ENCODE measurements at places on chromosomes 11 and 22.
A peak's percentile ranks its signal among the peaks of the same experiment; 100 is the strongest.

GRCh38 chr11:11843211-11843621 is 1.4 kb downstream of the USP47 start:
- peak; percentile 23 for DNase-seq

GRCh38 chr11:59967677-59968394 is 4.0 kb downstream of the OOSP4A start:
- DNase-seq = no peak

GRCh38 chr11:108237058-108237481 is 14.2 kb downstream of the ATM start:
- DNase-seq = no peak

DNA sequence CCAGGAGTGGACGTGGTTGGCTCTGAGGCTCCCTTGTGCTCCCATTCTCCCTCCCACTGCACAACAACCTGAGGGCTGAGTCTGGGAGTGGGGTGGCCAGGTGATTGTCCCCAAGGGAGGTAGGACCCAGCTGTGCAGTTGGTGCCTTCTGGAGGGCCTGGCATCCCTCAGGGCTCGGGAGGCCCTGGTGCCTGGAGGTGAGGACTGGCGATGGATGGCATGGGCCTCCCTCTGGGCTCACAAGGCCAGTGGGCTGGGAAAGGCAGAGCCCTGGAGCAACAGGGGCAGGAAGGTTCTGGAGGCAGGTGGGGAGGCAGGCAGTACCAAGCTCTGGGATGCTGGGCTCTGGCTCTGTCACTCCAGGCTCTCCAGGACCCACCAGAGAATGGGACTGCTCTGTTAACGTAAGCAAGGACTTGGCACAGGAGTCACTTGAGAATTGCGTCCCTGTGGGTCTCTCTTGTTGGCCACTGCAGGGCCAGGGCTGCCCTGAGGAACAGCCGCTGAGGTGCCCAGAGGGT is 114.2 kb downstream of the KCNQ1OT1 start:
- no peak for DNase-seq

DNA sequence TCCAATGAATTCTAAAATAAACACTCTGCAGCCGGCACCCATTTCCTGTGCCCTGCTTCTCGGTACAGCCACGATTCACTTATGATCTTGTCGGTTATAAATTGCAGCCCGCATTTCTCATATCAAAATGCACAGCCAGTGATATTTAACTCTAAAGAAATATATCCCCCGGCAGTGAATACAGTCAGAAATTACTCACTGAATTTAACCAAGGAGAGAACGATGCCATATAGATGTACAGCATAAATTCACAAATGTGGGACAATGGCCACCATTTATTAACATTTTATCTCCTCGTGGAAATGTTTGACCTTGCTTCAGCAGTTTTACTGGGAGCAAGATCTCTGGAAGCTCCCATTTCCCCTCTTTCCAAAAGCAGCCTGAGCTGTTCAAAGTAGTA is 1517.8 kb downstream of the BRD1 start:
- no peak for DNase-seq

GRCh38 chr11:119829402-119829801 is 100.4 kb upstream of the NECTIN1 start:
- no peak for DNase-seq

DNA sequence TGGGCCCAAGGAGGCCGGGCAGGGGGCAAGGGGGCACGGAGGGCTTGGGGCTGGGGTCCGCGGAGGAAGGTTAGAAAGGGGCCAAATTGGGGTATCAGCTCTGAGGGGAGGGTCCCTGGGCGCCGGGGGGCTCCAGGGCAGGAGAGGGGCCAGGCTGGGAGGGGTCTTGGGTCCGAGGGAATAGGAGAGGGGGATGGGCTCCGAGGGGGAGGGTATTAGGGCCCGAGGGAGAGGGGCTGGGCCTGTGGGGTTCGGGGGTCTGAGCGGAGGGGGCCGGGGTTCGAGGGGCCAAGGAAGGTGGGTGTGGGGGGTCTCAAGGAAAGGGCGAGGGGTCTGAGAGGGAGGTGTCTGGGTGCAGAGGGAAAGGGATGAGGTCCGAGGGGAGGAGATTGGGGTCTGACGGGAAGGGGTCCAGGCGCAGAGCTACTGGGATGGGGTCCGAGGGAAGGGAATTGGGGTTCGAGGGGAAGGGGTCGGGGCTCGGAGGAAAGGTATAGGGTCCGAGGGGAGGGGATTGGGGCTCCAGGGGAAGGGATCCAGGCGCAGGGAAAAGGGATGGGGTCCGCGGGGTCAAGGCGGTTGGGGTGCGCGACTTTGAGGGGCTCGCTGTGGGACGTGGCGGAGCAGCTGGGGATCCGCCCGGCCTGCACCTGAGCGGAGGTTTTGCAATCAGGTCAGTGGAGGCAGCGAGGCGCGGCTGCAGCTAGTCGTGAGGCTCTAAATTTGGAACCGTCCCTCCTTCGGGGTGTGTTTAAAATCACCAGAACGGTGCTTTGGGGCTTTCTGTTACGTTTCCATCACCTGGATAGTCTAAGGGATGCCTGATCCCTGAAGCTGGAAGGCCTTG is 728 bp downstream of the CTTN start:
- no peak for DNase-seq

DNA sequence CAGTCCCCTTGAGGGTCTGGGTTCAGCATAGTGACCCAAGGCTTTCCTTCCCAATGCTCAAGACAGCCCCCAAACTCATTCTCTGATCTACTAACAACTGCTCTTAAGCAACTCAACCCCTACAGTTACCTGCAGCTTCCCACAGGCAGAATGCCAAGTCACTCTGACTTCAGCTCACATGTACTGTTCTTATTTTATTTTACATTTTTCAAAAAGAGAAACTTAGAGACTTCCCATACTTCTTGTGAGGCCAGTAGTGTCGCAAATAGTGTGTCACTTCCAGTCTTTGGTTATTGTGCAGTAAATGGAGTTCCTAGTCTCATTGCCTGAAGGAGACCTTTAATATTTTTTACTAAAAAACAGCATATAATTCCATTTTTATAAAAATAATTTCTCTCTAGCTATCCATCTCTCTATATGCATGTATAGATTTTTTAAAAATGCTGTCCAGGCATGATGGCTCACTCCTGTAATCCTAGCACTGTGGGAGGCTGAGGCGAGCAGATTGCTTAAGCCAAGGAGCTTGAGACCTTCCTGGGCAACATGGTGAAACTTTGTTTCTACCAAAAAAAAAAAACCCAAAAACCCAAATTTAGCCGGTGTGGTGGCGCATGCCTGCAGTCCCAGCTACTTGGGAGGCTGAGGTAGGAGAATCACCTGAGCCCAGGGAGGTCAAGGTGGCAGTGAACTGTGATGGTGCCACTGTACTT is 41.8 kb downstream of the ENTHD1 start:
- DNase-seq = no peak

GRCh38 chr11:43278193-43278956 is 33.4 kb upstream of the API5 start:
- DNase-seq = no peak

DNA sequence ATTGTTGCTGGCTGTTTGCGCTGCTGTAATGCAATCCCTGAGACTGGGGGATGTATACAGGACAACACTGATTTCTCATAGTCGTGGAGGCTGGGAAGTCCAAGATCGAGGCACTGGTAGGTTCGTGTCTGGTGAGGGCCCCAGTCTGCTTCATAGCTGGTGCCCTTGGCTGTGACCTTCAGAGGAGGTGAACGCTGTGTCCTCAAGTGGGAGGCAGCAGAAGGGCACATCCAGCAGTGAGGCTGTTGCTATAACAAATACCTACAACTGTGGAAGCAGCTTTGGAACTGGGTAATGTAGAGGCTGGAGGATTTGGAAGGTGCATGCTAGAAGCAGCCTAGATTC is 21.3 kb downstream of the KRTAP5-5 start:
- DNase-seq = no peak

DNA sequence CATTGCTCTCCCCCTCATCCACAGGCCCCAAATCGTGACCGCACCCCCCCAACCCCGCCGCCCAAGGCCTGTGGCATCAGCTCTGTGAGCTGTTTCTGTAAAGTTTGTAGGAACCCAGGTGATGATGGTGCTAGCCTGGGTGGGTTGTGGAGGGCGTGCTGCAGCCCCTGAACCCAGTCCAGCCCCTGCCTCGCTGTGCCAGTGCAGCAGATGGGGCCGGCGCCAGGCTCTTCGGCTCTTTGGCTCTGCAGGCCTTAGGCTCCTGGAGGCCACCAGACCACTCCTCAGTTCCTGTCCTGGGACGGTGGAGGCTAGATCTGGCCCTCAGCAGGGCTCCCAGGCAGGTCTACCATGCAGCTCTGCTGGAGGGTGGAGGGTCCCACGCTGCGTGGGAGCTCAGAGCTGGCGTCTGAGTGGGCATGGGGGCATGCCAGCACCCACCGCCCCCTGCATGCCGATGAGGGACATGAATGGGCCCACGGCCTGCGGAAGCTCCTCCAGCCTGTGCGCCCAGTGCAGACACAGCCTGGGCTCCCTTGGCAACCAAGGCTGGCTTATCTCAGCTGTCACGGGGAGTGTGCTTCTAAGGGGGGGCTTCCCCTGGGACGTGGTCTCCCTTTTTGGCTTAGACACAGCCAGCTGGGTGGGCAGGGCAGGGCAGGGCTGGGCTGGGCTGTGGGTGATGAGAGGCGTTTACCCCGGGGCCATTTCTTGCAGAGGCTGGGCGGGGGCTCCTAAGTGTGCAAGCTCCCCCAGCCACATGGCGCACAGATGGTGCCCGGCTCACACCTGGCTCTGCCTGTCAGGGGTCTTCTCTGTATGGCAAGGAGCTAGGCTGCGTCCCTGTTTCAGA is 1187.6 kb downstream of the BRD1 start:
- no peak for DNase-seq

DNA sequence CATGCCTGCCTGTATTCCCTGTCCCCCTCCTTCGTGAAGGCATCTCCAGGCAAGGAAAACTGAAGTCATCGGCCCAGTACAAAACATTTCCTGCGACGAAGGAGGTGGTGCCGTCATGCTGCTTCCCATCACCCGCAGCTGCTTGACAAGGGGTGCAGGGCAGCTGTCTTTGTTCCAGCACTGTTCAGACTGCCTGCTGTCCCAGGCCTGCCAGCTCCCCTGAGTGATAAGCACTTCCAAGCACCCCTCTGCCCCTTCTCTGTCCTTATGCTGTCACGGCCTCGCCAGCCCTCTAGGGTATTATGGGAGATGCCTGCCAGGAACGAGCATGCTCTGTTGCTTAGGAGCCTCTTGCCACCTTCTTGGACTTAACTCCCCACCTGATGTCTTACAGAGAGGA is 37.1 kb upstream of the BSX start:
- no peak for DNase-seq

DNA sequence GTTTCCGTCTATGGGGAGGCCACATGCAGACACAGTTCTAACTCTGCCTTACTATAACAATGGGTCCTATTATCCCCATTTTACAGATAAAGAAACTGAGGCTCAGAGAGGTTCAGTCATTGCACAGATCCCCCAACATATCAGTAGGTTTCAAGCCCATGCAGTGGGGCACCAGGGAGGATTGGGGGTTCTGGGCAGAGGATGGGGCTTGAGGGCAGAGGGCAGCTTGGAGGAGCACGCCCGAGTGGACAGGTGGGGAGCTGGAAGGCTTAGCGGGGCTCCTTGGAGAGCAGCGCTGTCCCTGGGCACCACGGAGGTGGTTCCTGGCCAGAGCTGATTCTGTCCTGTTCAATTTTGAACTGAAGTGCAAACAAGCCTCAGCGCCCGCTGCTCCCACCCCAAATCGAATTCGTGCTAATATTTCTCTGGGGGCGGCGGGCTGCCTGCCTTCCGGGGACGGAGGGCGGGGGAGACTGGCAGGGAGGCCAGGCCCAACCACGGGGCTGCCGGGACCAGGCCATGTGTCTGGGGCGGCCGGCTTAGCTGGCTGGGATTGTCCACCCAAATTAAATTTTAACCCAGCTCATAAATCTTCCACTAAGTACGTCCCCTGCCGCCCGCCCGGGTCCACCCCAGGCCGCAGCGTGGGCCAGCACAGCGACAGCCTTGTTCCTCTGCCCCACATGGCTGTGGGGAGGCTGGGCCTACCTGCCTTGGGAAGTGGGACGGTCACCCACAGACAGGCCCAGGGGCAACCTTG is 49.4 kb downstream of the FLRT1 start:
- no peak for DNase-seq

DNA sequence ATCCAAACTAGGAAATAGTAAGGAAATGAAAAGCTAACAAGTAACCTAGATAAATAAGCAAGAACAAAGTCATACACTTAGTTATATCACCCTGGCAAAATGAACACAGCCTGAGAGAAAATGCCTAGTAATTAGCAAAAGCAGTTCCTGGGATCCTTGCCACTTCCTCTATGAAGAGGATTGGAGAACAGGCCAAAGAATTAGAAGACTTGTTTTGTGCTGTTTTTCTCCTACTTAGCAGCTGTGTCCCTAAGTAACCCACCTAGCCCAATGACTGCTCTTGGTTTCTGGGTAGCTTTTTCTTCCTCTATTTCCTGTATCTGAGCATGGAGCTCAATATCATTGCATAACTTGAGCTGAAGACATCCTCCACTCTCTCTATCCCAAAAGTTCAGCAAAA is 713.9 kb downstream of the ETS1 start:
- peak; percentile 4 for DNase-seq

DNA sequence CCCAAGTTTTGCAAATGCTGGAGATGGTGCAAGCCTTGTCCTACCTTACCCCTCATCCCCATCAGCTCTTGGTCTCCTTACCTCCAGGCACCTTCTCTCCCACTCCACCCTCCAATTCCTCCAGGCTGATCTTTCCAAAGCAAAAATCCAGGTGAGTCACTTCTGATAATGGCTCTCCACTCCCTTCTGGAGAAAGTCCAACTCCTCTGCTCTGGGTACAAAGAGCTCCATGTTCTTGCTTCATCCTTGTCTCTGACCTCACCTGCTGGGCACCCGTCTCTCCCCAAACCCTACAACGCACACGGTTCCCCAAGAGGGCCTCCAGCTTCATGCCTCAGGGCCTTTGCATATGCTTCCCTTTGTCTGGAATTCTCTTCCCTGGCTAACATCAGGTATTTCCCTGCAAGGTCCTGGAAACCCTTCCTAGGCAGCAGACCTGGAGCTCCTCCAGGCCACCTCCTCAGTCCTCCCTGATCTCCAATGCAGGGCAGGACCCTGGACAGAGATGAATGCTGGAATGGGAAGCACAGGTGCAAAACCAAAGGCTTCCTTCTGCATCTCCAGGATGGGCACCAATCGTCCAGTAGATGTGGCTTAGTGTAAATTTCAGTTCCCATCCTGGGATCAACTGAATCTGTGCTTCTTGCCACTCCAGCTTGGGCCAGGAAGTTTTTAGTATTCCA is 22.7 kb downstream of the IFT27 start:
- no peak for DNase-seq

GRCh38 chr11:29333993-29334775 is 682.6 kb downstream of the KCNA4 start:
- DNase-seq = peak; percentile 6

DNA sequence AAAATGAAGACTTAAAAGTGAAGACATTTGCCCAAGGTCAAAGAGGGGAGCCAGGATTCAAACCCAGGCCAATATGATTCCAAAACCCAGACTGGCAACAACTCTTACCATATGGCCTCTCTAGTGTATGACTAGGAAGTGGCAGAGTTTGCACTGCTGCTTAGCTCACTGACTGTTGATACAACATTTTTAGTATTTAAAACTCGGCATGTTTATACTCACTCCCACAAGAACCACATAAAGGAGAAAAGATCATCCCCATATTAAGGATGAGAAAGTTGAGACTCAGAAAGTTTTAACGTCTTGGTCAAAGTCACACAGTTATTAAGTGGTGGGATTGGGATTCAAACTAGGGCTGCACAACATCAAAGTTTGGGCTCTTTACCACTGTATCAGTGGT is 81.7 kb downstream of the CCDC34 start:
- DNase-seq = no peak
